ENCODE measurements at places on chromosomes 4 and X.

DNA sequence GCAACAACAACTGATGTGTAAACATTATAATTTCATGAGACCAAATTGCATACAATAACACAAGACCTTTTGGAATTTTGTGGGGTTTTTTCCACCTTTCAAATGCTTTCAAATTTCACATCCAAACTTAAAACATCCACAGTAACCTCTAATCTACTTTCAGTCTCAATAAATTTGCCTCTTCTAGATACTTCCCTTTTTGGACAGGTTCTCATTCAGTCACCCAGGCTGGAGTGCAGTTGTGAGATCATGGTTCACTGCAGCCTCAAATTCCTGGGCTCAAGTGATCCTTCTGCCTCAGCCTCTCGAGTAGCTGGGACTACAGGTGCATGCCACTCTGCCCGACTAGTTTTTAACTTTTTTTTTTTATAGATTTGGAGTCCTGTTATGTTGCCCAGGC lies 556.6 kb downstream of the NLGN4X start:
- DNase-seq: no peak

DNA sequence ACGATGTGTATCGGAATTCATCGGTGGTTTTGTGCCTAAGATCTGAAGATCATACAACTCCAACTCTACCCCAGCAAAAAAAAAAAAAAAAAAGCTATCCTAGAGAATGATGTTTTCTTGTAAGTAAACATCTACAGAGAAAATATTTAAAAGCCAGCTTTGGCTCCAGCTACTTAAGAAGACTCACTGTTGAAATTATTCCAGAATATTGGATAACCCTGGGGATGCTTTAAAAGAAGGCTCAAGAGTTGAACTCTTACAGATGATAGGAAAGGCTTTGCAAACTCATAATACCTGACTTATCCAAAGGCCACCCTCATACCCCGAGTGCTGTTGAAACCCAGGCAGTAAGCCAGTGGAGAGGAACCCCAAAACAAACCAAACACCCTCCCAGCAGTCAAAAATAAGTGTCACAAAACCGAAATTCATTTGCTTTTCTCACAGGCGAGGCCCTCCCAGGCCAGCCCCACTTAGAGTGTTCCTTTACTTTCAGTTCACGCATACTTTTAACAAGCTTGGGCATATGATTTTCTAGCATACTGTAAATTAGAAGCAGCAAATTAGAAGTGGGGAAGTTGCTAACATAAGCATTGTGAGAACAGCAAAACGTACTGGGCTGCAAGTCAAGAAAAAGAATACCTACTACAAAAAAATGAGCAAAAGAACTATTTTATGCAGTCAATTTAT lies 2.7 kb upstream of the AMELX start:
- DNase-seq: no peak

- no peak for DNase-seq
Measured at GRCh38 chr4:2924286-2924685, 38.9 kb downstream of the NOP14 start.

GRCh38 chr4:105510245-105510644 lies 36.4 kb upstream of the PPA2 start:
- DNase-seq: no peak

DNA sequence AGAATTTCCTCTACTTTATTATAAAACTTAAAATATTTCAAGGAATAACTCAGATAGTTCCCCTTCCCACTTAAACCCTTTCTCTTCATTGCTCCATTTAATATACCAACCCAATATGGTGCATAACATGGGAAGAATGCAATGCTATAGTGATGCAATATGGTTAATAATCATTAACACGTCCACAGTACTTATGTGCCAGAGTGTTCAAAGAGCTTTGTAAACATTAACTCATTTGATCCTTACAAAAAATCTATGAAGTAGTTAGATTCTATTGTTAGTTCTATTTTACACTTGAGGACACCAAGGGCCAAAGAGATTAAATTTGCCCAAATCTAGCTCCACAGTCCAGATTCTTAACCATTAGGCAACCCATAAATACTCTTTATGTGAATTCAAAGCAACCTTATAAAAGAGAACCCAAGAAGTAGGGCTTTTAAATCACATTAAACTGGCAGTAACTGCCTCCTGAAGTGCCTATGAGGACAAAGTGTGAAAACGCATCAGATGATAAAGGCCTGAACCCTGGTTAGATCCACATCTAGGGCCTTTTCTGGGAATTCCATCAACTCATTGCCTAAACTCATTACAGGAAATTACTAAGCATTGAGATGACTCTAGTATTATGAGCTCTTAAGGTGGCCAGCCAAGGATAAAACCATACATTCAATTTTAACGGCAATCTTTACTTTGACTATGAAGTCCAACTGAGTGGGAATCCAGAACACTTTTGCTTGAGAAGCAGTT lies 94.3 kb downstream of the AREG start:
- no peak for DNase-seq

DNA sequence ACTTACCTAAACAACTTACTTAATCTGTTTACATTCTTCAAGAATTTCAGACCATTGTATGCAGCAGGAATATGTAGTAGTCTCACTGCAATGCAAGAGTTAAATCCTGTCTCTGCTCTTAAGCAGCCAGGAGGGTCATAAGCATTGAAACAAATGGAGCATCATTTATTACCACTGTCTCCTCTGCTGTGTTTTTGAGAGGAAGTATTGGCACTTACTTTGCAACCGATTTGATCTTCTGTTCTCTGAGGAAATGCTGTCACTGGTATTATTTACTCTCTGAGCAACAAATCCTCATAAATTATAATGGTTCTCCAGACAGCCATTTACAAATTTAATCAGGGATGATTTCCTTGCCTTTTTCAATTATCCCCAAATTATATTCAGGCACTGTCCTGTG lies 1367.1 kb downstream of the STIM2 start:
- no peak for DNase-seq

DNA sequence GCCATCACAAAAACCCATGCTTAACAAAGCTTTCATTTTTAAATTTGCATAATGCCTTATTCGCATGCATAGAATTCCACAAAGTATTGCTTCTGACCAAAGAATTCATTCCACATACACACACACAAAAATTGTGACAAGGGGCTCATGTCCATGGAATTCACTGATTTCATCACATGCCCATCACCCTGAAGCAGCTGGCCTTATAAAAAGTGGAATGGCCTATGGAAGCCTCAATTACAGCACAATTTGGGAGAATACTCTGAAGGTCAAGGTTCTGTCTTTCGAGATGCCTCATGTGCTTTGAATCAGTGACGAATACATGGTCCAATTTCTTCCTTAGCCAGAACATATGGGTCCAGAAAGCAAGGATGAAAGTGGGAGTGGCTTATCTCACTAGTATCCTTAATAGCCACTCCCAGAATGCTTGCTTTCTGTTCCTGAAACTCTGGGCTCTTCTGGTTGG lies 165.7 kb downstream of the KDR start:
- DNase-seq: peak; percentile 97

DNA sequence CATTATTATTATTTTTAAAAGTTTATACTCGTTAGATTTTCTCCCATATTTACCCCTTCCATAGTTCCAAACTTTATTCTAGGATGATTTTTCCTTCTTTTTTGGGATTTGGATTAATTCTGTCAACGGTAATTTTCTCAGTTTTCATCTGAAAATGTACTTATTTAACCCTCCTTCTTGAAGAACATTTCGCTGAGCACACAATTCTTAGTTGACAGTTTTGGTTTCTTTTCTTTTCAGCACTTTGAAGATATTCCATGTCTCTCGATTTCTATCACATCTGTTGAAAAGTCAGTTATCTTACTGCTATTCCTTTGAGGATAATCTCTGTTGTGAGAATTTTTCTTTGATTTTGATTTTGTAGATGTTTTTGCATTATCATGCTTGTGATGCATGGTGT lies 85.2 kb downstream of the SCLT1 start:
- DNase-seq: no peak

DNA sequence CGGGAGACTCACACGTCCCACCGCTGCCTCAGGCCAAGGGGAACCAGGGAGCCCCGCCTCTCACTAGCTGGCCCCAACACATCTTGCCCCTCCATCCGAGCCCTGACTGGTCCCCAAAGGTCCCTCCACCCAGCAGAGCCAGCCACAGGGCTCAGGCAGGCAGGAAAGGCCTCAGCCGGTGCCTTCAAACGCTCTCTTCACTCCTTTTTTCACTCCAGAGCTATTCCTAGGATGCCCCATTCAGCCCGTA lies 1.5 kb upstream of the ARHGAP4 start:
- no peak for DNase-seq

DNA sequence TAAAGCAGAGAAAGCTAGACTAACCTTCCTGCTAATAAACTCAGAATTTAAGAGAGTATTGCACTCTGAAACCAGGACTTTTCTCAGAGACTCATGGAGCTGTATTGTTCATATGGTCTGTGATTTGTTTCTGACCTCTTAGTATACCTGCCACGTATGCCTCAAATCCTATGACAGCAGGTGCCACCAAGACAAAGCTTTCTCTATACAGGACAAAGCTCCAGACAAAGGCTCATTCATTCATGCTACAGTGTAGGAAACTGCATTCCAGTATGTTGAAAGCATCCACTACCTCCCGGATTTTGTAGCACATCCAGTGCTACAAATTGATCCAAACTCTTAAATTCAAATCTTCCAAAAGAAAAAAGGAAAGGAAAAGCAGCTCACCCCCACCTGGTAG lies 178.3 kb downstream of the CHIC2 start:
- no peak for DNase-seq

DNA sequence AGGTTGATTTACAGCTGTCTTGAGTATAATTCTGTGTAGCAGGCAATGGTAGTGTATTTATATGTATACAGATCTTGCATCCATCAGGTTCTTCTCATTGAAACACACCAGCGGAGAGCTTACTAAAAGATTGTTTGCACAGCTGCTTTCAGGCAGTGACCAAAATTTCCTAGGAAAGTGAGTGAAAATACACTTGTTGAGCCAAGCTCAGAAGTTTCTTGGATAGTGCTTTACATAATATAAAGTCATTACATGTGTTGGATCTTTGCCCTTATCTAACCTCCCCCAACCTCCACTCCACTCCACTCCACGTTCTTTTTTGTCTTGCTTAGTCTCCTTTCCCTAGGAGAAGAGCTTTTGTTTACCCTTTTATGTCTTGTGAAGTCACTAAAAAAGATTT lies 34.1 kb downstream of the CNKSR2 start:
- DNase-seq: no peak

DNA sequence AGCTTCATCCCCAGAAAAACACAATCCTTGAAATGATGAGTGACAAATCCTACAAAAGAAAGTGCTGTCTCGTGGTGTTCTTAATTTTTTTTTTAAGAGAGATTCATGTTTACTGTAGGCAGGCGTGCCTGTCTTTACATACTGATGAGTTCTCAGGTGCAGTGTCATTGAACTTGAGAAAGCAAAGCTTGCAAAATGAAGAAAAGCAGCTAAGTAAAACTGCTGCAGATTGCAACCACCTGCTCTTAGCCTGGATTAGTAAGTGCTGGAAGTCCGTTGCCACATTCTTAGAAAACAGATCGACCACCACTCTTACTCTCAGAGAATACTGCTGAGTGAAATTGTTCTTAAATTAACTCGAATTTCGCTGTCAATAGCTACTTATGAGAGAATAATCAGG lies 854.6 kb downstream of the TRIML1 start:
- DNase-seq: no peak

GRCh38 chr4:24971192-24971591 lies 58.4 kb upstream of the CCDC149 start:
- DNase-seq: no peak

- no peak for DNase-seq
Measured at GRCh38 chrX:77342004-77342403, 105.2 kb upstream of the FGF16 start.

- no peak for DNase-seq
Measured at GRCh38 chr4:136136601-136137000, 1395.7 kb downstream of the PCDH18 start.

DNA sequence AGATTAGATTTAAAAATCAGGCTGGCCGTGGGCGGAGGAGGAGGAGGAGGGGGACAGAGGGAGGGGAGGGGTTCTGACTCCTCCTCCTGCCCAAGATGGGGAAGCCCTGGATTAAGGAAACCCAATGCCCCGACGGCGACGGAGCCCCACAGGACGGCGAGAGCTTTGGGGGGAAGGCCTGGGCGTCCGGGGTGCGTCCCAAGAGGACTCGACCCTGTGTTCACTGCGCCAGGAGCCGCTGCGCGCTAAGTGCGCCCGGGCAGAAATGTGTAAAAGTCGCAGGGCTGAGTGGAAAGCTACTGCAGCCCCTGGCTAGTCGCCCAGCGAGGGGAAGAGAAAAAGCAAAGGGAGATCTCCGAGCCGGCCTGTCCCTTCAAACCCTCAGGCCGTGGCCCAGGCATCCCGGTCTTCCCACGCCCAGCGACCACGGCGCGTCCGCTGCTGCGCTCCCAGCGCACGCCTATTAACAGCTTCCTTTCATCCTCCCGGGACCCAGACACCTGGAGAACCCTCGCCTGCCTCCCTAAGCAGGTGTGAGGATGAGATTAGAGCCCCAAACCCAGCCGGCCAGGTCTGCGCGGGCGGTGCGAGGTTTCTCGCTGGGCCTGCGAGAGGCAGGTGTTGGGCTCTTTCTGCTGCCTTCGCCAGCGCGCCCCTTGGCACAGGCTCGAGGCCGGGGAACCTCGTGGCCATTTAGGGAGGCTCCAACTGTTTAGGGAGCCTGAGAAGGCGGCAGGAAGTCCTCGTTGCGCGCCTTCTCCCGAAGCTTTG lies 1.4 kb upstream of the RPS6KA3 start:
- DNase-seq: peak; percentile 24

- peak; percentile 9 for DNase-seq
Measured at GRCh38 chr4:150462743-150463142, 119.2 kb upstream of the MAB21L2 start.

DNA sequence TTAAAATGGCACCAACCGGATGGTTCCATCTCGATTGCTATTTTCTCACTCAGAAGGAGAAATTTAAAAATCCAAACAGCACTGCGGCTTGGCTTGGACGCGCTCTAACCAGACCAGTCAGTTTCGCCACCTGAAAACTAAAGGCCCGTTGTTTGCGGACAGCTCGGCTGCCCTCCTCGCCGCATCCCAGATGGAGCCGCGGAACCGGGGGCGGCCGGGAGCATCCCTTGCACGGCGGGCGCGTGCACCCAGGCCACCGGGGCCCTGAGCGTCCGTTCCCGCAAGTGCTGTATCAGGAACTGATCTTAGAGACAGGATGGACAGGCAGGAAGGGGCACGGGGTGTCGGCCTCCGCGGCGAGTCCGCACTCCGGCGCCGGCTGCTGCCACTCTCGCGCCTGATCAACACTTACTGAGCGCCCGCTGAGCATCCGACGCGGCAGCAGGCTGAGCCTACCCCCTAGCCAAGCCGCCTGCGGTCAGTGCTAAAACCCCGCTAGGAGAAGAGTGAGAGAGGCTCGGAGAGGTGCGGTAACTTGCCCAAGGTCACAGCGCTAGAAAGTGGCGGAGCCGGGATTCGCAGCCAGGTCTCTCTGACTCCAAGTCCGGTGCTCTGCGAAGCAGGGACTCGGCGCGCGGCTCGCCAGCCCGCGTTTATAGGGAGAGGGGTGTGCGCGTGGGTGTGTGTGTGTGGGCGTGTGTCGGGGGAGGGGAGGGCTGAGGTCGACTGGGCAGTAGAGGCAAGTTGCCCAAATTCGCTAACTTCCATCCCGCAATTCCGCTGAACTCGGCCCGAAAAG lies at the start of gene CITED1:
CITED1 (minus strand) TSS at position 629 of the 799 bp plus-strand sequence. CDS start 3,045 bp downstream, outside the sequence.
- no peak for DNase-seq

GRCh38 chr4:138256608-138257007 lies 14.5 kb upstream of the SLC7A11 start:
- no peak for DNase-seq

- DNase-seq: no peak
Measured at GRCh38 chr4:116899561-116899960, 185.8 kb downstream of the TRAM1L1 start.

GRCh38 chr4:107599841-107600240 lies 120.2 kb downstream of the PAPSS1 start:
- DNase-seq: peak; percentile 40

GRCh38 chrX:151570561-151570960 lies 7.1 kb downstream of the PASD1 start:
- DNase-seq: no peak

GRCh38 chr4:3397128-3397527 lies 44.6 kb upstream of the HGFAC start:
- no peak for DNase-seq

All from fibroblast of skin of scalp (primary cell).